WERI-Rb-1 (cell line): ENCODE measurements at places on chromosomes 16 and 17.

GRCh38 chr16:58160855-58161254 is 31.7 kb upstream of the CFAP20 start:
- no peak for DNase-seq

- peak; percentile 84 for DNase-seq
Observed at GRCh38 chr16:20611975-20612481, 35.9 kb upstream of the ACSM2B start.

DNA sequence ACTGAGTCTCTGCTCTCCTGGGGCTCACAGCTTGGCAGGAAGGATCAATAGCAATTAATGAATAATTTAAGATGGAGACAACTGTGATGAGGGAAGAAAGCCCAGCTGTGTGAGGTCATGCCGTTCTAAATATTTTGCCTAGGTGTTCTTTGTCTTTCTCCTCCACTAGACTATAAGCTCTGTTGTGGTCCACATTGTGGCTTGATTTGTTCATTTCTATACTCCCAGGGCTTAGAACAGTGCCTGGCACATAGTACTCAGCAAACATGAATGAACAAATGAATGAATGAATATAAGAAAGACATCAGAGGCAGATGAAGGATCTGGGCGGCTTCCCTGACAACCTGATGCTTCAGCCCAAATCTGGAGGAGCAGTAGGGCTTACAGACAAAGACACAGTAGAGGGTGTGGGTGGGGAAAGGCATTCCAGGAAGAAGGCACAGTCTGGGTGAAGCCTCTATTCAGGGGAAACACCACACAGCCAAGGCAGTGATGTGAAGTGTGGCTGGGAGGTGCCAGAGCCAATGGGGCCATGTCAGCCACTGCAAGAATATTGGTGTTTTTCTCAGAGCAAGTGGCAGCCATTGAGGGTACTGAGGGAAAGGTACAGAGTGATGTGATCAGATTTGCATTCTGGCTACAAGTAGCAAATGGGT is 8.3 kb downstream of the CDH13 start:
- no peak for DNase-seq

GRCh38 chr17:46135126-46135812 is 58.0 kb downstream of the KANSL1 start:
- no peak for DNase-seq

GRCh38 chr17:58320570-58321323 is 7.8 kb downstream of the TSPOAP1 start:
- no peak for DNase-seq

DNA sequence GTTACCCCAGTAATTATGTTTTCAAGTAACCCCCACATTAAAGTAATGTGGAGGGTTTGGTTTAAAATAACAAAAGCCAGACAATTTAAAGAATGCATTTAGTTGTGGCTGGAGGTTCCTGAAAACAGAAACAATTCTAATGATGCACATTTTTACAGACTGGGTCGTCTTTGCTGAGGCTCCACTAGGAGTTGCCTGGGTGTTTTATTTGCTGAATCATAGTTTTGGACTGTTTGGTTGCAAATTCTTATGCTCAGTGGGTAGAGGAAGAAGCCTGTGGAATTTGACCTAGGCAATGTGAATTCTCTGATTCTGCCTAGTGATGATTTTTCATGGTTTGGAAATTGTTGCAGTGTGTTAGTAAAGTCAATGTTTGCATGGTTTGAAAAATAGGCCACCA is 16.3 kb downstream of the SHISA9 start:
- DNase-seq, result no peak

DNA sequence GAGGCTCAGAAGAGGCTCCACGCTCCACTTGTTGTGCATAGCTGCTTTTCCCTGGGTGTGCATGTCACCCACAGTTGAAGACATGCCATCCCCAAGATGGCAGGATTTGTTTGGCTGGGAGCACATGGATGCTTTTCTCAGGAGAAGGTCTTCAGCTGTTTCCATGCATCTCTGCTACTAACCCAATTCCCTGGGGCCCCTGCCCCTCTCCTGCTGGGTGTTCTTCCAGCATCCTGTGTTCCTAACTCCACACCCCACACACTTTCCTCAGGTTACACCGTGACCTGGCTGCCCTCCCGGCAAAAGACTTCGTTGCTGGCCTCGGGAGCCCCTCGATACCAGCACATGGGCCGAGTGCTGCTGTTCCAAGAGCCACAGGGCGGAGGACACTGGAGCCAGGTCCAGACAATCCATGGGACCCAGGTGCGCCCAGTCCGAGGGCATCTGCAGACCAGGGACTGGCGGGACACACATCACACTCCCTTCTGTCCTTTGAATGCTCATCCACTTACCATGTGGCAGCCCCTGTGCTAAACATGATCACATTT is 21.5 kb downstream of the ITGAL start:
- DNase-seq, result no peak

- DNase-seq, result no peak
Observed at GRCh38 chr16:11114366-11115164, 141.4 kb downstream of the SOCS1 start.

DNA sequence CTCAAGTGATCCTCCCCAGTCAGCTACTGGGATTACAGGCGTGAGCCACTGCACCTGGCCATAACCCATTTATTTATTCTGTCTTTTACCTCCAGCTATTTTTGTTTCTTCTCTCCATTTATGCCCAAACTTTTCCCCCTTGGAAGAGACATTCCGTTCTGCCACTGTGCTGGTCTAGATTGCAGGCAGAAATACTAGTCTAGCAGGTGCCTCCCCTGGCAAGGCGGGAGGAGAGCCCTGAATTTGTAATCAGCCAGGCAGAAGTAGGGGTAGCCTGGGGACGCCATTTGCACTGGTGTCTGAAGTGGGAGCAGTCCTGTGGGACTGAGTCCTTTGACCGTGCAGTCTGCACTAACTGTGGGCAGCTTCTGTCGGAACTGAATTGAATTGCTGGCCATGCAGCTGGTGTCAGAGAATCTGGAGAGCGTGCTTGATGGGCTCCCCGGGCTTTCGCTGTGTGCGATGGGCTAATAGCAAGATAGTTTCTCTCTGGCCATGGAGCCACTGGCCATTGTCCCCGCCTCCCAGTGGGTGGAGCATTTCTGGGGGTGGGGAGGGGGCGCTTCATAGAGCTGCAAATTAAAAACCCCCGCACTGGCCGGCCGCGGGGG is 31.5 kb upstream of the LITAF start:
- DNase-seq, result no peak

DNA sequence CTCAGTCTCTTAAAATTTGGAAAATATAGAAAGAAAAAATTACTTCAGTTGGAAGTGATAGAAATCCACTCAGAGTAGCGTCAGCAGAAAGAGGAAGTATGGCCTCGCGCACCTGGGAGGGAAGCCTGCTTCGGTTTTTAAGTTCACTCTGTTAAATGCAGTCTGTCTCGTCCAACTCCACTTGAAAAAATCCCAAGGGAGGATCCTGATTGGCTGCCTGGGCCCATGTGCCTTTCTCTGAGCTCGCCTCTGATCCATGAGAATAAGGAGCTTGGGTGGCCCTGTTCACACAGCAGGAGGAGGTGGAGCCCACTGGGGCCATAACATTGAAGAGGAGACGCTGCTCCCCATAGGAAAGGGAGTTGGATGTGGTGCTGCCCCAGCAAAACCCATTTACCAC is 40.7 kb downstream of the DNAJA2 start:
- DNase-seq, result no peak

GRCh38 chr17:49190932-49191331 is 19.4 kb downstream of the GNGT2 start:
- DNase-seq, result no peak

DNA sequence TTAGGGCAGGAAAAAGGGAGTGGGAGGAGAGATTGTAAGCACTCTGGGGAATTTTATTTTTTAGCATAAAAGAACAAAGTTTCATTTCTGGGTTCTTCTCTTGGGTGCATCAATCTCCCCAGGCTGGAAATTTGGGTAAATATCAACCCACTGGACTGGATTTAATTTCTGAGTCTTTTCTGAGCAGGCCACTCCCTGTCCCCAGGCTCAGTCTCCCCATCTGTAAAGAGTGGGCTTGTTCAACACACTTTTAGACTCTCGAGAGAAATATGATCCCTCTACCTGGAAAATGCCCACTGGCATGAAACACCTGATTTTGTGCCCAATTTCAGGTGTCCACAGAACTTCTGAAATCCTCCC is 617 bp upstream of the VTN start:
- DNase-seq, result no peak

DNA sequence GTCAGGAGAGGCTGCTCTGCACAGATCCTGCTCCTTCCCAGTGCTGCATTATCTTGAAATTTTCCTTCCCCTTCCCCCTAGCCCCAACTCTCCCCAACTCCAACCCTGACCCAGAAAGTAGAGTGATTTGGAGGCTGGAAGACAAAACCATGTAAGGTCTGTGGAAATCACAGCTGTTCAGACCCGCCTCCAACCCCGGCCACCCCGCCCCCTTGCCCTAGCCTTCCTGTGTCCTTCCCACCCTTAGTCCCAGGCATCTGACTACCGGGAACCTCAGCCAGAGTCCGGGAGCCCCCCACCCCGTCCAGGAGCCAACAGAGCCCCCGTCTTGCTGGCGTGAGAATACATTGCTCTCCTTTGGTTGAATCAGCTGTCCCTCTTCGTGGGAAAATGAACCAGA is at the start of gene AOC3:
Gene AOC3 (plus strand): TSS at position 246 of the 400 bp plus-strand sequence. CDS start 145 bp downstream, at position 391.
- no peak for DNase-seq

DNA sequence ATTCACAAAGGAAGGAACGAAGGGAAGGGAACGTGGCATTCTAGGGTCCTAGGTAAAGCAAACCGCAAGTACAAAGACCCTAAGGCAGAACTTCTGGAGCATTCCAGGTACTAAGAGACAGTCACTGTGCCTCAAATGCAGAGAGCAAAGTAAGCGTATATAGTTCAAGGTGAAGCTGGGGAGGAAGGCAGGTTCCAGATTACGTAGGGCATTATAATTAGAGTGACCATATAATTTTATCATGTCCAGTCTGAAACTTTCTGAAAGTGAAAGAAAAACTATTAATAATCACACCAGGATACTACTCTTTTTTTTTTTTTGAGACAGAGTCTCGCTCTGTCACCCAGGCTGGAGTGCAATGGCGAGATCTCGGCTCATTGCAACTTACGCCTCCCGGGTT is 25.7 kb downstream of the METTL16 start:
- DNase-seq, result no peak

GRCh38 chr16:58001781-58002415 is 691 bp downstream of the USB1 start:
- no peak for DNase-seq

GRCh38 chr16:65808790-65809189 is 557.7 kb upstream of the CDH5 start:
- DNase-seq, result peak; percentile 74

DNA sequence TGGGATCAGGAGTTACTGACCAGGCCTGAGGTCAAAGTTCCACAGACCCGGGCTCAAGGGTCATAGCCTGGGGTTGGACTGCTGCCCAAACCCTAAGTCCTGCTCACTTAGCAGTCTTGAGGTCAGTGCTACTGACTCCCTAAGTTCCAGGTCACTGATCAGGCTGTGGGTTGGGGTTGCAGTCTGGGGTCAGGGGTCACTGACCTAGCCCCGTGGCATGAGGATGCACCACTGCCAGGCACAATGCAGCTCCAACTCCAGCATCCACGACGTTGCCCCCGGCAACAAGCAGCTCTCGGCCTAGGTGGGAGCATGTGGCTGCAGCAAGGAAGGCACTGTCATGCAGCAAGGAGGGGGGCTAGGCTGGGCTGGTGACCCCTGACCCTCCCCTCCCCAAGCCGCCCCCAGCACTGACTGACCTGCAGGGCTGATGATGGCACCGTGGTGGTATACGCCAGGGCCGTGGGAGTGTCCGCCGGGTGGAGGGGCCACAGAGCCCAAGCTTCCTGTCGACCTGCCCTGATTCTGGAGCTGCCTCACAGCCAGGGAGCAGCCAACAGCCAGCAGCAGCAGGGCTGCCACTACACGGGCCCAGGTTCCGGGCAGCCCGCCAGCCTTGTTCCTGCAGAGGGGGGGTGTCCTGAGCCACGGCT is 1.1 kb downstream of the GGT6 start:
- no peak for DNase-seq

DNA sequence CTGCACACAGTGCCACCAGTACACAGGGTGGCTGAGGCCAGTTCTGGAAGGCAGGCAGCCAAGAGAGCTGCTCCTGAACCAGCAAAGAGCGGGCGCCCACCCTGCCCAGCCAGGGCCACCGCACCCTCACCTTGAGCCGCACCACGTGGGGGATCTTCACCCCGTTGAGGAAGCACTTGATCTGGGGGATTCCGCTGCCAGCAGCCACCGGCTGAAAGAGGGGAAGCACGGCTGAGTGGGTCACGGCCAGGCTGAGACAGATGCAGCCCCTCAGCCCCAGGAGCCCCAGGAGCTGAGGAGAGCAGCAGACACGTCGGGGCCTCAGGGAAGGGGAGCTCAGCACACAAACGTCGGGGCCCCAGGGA is 14.6 kb upstream of the CCDC154 start:
- no peak for DNase-seq

DNA sequence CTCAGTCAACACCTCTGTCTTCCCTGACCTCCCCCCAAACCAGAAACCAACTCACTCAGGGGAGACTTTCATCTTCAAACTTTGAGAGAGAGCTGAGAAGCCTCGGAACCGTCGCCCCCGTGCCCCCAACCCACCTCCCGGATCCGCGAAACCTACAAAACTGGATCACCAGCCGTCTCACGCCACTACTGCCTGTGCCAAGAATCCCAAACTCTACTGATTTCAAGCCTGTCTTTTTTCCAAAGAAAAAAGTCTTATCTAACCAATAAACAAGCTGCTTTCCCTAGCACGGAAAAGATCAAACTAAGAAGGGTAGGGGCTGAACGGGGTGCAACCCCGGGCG is 2.0 kb downstream of the AXIN2 start:
- no peak for DNase-seq

DNA sequence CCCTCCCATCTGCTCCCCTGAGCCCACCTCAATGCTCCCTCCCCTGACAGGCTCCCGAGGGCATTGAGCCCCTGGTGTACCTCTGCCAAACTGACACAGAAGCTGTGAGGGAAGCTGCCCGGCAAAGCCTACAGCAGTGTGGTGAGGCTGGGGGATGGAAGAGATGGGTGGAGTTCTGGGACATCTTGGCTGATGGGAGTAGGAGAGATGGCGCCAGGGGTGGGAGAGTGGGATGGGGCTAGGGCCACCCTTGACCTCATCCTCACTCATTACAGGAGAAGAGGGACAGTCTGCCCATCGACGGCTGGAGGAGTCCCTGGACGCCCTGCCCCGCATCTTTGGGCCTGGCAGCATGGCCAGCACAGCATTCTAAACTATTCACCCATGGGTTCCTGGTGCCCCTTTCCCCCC is 16.2 kb upstream of the CTCF start:
- no peak for DNase-seq

DNA sequence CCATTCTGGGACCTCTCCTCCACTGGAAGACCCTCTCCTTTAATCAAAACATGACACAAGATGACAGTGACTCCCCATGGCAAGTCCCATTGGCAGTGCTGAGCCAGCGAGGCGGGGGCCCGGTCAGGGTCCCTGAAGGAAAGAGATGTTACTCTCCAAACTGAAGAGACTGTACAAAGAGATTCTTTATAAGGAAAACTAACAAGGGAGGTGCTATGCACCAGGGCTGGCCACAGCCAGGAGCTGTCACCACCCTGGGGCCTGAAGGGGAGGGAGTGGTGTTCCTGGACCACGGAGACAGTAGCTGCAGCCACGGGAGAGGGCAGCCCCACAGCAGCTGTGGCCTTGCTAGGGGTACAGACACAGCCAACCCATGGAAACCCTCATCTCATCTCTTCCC is 123.1 kb downstream of the XYLT1 start:
- no peak for DNase-seq

GRCh38 chr17:19383681-19384470 is 3.1 kb downstream of the MFAP4 start:
- no peak for DNase-seq

GRCh38 chr16:20726661-20727060 is 15.0 kb downstream of the THUMPD1 start:
- DNase-seq, result peak; percentile 24
